Suppressor macrophage (primary cell): ENCODE measurements at places on chromosomes 3 and 15.

DNA sequence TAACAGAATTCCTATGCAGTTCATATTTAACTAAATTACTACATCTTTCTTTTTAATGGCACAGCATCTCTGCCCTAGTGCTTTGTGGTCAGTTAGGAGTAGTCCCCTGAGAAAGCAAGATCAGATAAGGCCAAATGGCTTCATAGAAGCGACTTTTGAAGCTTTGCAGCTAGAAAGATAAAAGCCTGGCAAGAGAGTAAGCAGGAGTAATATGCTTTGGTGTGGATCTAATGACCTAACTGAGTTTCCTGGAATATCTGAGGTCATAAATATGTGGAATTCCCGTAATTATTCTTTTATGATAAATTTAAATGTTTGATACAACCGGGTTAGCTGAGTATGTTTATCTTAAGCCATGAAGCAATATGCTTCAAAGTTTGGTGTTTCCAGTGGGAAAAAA lies 374.9 kb upstream of the LRRC3B start:
- DNase-seq, result no peak

DNA sequence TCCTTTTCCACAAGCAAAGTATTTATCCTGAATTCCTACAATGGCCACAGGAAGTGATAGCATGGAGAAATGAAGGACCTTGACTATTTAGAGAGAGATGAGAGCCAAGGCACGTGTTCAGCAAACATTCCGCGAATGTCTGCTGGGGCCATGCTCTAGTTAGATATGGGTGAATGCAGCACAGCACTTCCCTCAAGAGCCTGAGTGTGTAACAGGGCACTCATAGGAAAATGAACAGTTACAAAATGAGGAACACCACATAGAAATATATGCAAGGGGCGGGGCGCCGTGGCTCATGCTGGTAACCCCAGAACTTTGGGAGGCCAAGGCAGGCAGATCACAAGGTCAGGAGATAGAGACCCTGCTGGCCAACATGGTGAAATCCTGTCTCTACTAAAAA lies 406.9 kb downstream of the NR2F2 start:
- DNase-seq, result peak; percentile 45

DNA sequence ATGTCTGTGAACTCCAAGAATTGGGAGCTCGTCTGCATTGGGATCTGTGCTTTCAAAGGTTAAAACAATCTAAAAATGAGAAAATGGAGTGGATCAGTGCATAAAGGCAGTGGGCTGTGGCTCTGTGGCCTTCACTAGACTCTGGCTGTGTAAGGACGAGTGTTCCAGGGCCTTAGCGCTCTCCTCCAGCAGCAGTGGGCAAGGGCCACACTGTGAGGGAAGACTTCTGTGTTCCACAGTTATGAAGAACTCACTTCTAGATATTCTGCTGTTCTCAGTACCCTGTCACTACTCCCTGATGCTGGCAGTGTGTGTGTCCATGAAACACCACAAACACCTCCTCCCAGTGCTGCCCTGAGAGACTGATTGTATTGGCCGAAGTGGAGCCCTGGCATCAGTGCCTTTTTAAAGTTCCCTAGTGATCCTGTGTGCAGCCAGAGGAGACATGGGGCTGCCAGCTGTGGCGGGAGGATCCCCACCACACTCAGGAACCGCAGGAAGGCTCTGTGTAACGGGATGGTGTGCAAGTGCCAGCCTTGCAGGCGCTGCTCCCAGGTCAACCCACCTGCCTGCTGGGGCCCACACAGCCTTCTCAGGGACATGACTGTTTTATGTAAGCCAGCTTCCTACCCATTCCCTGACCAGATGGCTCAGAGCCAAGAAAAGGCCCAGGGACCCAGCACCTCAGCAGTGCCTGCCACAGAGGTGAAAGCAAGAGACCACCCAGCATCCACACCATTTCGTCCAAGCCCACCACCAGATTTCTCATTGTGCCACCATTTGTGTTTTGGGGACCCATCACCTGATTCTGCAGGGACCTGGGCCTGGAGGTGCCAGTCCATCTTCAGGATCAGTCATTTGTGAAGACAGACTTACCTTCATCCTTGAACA lies 40.4 kb downstream of the ABTB1 start:
- DNase-seq, result no peak

DNA sequence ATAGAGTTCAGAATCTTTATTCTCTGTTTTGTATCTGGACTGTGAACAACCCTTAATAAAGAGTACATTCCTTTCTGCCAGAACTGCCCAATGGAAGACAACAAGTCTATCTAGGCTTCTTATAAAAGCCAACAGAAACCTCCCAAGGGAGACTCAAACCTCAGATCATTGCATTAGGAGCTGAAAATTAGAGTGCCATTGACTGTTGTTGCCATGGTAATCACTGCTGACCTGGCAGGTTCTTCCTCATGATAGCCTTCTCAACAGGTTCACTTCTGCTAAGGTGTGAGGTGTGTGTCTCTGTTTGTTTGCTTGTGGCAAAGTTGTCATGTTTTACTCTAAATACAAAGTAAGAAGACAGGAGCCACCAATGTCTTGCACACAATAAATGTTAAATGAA lies 79.2 kb downstream of the TMEM108 start:
- DNase-seq, result no peak

GRCh38 chr15:96497951-96498350 lies 167.5 kb downstream of the NR2F2 start:
- DNase-seq, result no peak

- peak; percentile 37 for DNase-seq
Observed at GRCh38 chr3:161500068-161500796, 3.6 kb downstream of the OTOL1 start.

GRCh38 chr15:99452728-99453636 lies 112.8 kb upstream of the MEF2A start:
- peak; percentile 97 for DNase-seq

- no peak for DNase-seq
Observed at GRCh38 chr3:194275721-194276120, 75.4 kb downstream of the CPN2 start.

- no peak for DNase-seq
Observed at GRCh38 chr3:98823791-98824190, 60.7 kb downstream of the ST3GAL6 start.

- no peak for DNase-seq
Observed at GRCh38 chr15:67140078-67140833, 74.9 kb downstream of the SMAD3 start.

- no peak for DNase-seq
Observed at GRCh38 chr3:12992629-12993516, 80.4 kb downstream of the IQSEC1 start.

- no peak for DNase-seq
Observed at GRCh38 chr15:29533647-29534046, 264.0 kb upstream of the NSMCE3 start.

DNA sequence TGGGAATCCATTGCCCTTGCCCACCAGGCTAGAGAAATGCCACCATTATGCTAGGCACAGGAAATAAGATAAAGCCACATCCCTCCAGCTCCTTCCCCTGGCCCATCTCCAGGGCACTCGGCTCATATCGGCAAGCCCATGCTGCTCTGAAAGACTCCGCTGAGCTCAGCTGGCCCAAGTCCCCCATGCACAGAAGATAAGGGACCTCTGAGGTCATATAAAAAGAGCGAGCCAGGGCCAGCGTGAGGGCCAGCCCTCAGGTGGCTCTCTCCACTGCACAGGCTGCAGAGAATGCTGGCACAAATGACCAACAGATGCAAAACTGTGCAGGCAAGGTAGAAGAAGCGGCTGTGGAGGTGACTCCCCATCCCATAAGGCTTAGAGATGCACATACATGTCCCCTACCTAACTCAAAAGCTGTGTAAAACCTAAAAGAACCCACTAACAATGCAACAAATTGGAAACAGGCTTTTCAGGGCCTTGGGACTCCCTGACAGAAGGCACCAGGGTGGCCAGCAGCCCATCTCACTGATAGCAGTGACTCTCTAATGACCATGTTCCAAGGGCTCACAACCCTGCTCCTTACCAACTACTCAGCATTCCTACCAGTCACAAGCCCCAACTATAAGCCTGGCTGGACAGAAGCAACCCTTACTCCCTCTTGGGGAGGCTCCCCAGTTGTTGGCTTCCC lies 3.0 kb downstream of the RAB6B start:
- no peak for DNase-seq

- no peak for DNase-seq
Observed at GRCh38 chr3:188274249-188274915, 120.4 kb downstream of the LPP start.

GRCh38 chr15:85646538-85647091 lies 148.1 kb downstream of the KLHL25 start:
- DNase-seq, result peak; percentile 64

DNA sequence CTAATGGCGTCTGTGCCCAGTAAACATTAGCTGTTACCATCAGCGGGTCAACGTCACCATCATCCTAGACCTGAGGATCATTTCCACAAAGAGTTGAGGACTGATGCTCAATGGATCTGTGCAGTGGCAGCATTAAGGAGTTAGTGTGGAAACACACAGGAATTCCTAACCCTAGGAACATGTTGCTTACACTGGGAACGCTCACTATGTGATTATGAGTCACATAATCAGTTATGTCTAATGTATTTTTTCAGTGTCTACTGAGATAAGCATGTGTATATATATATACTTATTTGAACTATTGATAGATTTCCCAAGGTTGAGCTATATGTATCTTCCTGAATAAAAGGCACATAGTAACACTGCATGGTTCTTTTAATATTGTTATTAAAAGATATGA lies 19.0 kb downstream of the ARNT2 start:
- no peak for DNase-seq

- DNase-seq, result peak; percentile 33
Observed at GRCh38 chr3:126880901-126881300, 102.0 kb upstream of the PLXNA1 start.

GRCh38 chr3:155012584-155012983 lies 67.5 kb upstream of the MME start:
- DNase-seq, result no peak

GRCh38 chr15:74664028-74664616 lies 31.7 kb downstream of the EDC3 start:
- DNase-seq, result peak; percentile 63

DNA sequence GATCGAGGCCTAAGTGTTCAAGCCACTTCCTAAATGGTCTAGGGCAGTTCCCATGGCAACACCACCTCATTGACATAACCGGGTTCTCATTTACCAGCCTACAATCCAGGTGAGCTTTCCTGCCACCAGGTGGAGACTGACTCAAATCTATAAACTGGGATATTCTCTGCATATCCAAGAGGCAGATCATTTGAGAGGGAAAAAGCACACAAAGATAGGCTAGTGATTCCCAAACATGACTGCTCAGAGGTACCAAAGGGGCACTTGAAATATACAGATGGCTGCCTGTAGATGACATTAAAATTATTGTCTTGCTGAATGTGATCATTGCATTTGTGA lies 141.3 kb upstream of the PROK2 start:
- DNase-seq, result no peak

- DNase-seq, result no peak
Observed at GRCh38 chr15:44011238-44011854, 183.7 kb downstream of the FRMD5 start.

DNA sequence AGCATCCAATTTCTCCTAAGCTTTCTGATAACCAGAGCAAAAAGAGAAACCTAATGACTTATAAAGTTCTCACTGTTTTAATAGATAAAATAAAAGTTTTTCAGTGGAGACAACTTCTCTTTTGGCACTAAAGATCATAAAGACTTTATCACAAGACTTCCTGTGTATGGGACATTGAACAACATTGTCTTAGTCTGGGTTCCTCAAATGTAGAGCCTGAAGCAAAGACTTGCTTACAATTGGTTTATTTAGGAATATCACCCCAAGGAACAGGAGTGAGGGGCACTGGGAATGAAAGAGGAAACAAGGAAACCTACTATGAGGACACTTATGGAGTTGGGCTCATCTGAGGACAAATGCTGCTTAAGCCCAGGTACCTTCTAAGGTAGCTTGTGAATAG lies 127.4 kb downstream of the B3GALNT1 start:
- peak; percentile 25 for DNase-seq

DNA sequence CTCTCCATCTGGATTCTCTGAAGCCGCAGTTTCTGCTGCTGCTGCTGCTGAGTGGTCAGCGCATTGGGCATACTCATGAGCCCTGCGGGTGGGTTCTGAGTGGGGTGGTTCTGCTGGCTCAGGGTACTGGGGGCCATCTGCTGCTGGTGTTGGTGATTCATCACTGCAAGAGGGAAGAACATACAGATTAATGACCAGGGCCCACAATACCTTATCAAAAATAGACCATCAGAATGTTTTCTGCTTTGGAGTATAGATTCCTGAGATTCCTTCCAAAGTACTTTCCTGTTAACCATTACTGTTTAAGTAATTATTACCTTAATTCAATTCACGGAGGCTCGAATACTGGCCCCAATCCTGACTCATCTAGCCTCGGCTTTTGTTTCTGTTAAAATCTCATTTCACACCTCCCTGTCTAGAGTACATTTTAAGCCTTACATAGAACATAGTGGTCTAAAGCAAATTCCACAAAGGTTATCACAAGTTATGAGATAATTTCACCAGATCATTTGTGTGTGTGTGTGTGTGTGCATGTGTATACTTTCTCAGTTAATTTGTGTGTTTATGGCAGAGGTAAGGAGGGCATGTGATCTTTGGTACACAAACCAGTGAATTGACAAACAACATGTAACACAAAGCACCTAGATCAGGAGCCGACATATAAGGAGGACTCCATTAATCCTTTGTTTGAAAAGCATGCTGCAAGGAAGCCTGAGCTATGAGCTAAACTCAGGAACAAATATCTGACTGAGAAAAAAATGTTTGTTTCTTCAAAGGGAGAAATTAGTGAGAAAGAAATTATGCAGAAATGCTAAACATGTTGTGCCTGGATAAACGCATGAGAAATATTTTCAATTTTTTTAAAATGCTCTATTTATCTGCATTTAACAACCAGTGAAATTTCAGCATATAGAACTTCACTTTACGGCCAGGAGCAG lies 68.1 kb downstream of the TM4SF4 start:
- DNase-seq, result no peak

GRCh38 chr3:48715174-48715800 lies 1.7 kb downstream of the IP6K2 start:
- no peak for DNase-seq

DNA sequence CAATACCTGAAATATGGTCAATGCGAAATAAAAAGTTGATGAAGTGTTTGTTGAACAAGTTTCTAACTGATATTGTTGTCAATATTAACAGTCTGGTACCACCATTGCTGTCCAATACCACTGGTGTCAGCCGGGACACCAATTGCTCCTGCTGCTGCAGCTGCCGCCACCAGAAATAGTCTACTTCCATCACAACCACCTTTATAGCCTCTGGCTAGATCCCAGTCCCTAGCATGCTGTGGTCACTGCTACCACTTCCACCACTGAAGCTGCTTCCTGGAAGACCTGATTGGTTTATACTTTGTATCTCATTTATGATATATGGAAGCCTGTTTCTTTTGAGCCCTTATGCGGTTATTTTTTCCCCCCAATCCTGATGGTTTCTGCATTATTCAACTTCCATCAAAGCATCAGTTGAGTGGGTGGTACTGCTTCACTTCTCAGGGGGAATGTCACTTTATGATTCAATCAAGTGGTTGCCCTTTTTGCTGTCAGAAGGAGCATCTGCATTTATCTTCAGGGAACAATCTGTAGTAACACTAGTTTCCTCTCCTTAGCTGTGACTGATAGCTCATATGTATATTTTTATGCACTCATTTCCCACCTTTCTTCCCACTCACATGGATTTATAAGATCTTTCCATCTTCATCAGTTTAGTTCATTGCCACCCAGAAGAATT lies 11.7 kb downstream of the LNP1 start:
- DNase-seq, result no peak

GRCh38 chr3:9198899-9199335 lies 50.5 kb downstream of the SRGAP3 start:
- no peak for DNase-seq

- peak; percentile 7 for DNase-seq
Observed at GRCh38 chr15:39869858-39870515, 50.1 kb downstream of the GPR176 start.

GRCh38 chr3:152458376-152459117 lies 189.8 kb downstream of the MBNL1 start:
- no peak for DNase-seq

GRCh38 chr3:194756460-194756779 lies 70.7 kb downstream of the FAM43A start:
- DNase-seq, result no peak
